Stimulated activated CD8-positive, alpha-beta memory T cell treated with anti-CD3 and anti-CD28 coated beads, Interleukin-15, amount 100 ng/mL, for 48 hours (primary cell): ENCODE measurements at places on chromosomes 2 and 18.

- no peak for DNase-seq
Measured at GRCh38 chr2:10142640-10142965, 20.1 kb downstream of the RRM2 start.

GRCh38 chr2:85439986-85440385 is 21.5 kb downstream of the SH2D6 start:
- DNase-seq = no peak

DNA sequence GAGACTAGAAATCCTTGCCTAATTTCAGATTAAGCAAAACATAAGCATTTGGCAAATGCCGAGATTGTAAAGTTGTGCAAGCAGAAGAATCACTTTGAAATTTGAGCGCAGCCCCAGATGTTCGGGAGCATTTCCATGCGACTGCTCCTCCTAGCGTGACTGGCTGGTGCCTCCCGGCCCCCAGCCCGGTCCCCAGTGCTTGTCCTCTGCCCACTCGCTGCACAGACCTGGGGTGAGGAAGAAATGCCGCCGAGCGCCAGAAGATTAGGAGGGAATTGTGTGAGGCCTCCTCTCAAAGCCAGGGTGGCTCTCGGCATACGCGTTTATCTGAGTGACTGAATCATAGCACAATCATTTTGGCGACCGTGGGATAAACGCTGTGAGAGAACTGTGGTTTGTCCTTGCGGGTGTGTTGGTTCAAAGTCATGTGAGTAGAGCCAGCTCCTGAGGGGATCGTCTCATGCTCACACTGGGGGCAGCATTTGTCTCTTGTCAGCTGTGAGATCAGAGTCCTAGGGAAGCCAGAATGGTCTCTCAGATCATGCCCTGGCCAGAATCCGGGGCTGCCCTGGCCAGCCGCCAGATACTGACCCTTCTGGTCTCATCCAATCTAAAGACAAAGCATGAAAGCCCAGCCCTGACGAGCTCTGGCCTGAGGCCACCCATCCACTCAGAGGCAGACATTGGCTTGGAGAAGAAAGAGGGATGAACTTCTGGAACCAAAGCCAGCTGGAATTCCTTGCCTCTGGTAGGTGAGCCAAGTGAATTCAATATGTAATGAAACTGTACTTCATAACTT is 189.3 kb downstream of the SH3RF3 start:
- DNase-seq = no peak

DNA sequence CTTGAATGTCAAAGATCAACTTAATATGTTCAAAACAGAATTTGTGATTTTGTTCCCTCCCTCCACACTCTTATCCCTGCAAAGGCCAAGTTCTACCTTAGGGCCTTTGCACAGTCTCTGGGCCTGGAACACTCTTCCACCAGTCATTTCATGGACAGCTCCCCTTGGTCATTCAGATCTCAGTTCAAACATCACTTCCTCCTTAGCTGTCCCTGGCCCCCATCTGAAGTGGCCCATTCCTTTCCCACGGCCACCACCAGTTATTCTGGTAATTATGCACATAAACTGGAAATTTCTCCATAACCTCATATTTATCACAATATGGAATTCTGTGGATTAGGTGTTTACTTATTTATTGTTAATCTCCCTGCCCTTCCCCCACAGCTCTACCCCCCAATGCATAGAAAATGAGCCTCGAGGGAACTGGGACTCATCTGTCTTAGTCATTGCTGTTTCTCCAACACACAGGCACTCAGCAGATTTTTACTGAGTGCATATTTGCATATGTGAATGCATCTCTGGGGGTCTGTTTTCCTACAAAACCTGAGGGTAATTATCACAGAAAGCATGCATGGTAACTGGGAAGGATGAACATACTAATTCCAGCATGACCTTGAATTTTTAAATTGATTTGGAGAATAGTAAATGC is 35.5 kb upstream of the SPTBN1 start:
- no peak for DNase-seq

GRCh38 chr2:197265924-197266323 is 44.7 kb downstream of the ANKRD44 start:
- no peak for DNase-seq

DNA sequence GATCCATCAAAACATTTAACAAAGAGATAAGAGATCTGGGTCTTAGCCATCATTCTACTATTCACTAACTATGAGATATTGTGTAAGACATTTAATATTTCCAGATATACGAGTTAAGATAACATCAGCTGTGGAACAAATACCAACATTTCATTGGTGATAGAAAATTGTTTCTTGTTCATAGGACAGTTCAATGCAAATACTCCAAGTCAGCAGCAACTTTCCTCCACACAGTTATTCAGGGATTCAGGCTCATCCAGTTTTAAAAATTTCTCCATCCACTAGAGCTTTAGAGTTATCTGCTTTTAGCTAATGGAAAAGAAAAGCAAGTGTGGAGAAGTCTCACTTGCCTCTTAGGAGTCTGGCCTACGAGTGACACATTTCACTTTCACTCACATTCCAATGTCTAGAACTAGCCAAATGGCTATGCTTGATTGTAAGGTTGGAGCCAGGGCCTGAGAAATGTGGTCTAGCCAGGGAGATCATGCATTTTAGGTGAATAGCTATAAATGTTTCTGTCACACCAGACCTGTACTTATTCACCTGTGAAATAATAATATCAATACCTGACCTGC is 119.3 kb upstream of the MAPRE2 start:
- no peak for DNase-seq

DNA sequence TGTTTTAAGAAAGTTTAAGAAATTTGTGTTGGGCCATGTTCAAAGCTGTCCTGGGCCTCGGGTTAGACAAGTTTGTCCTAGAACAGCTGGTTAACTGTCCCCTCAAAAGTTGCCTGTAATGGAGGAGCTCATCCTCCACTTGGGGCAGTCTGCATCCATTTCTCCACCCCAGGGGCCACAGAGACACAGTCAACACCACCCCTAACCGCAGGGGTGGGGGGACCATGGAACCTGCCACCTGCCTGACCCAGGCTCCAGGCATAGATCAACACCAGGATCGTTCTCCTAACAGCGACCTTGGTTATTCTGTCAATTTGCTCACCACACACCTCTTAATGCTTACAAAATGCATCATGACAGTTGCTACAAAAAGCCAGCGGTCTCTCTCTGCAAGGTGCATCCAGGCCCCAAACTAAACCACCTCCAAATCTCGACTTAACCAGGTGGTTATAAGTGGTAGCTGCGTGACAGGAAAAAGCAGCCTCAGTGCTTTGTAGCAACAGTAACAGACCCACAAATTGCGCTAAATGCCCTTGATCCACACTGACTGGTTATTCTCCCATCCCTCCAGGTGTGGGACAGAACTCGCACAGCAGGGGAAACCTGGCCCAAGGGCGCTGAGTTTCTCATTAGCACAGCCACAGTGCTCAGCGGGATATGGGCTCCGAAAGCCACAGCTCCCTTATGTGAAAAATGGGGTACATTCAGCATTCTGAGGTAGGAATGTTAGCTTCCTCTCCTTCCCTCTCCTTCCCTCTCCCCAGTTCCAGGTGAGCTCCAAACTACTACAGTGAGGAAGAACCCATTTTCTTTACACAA is 48.0 kb downstream of the HDLBP start:
- DNase-seq = no peak

DNA sequence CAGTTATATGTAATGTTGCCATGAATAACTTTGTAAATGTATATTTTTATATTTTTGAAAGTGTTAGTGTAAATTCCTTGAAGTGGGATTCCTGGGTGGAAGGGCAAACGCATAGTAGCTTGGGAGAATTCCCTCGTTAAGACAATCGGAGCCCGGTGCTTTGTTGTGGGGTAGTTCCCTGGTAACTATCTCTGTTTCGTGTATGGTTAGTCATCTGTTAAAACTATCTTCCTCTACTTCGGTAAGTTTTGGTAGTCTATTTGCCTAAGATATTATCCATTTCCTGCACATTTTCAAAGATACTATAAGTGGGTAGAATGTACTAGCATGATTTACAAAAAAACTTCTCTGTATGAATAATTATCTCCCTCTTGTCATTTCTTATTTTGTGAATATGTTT is 113.8 kb upstream of the NRXN1 start:
- no peak for DNase-seq

DNA sequence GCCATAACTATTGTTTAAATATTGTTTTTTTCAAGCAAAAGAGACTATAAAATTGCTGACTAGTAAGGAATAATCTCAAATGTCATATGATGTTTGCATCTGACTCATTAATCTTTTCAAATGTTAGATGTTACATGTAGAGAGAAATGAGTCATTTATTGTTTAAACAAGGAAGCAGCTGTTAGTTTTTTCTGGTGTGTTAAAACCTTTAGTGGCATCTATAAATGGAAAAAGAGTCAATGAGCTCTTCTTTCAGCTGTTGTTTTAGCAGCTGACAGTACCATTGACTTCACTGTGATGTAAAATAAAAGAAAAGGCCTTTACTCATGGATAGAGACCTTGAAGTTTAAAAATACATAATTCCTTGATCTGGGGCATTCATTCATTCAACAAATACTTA is 1.8 kb upstream of the KLHL41 start:
- no peak for DNase-seq

- no peak for DNase-seq
Measured at GRCh38 chr2:46268196-46268595, 29.0 kb upstream of the EPAS1 start.

- no peak for DNase-seq
Measured at GRCh38 chr2:138421971-138422335, 79.6 kb upstream of the SPOPL start.

DNA sequence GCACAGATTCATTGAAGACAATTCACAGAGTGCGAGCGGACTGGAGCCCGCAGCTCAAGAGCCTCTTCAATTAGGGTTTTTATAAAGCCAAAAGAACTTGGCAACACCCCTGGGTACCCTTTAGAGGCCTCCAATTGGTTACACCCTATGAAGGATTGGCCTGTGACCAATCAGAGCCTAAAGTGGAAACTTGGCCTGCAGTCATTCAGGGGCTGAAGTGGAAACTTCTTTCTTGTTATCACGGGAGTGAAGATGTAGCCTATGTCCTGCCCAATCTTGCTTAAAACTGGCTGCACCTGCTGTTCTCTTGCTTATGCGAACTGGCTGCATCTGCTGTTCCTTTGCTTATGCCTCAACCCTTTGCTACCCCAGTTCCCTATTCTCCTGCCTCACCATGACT is 1.8 kb upstream of the HJURP start:
- DNase-seq = no peak
